D721Med (cell line): ENCODE measurements at places on chromosomes 6 and 20.

- DNase-seq: no peak
These were observed at the start of gene PSORS1C1 for GRCh38 chr6:31114541-31114878. TSS of gene PSORS1C1 (plus strand) at chr6:31114800. CDS start at chr6:31129633, 14,833 bp downstream.

DNA sequence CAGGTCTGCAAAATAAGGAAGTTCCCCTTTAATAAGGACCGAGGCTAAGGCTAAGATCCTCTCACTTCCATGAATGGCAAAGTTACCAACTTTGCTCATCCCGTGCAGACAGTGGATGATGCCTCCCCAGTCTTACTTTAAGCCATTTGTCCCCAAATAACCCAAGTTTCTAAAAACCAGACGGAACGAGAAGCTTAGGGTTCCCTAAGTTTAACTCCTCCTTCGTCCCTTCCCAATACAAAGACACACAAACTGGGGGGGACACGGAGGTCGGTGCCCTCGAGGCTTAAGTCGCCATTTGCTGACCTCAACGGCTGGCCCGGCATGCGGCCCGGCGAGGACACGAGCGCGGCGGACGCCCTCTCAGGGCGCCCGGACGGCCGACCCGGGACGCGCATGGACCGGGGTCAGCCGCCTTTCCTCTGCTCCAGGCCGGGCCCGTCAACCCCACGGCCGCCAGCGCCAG, 527 bp downstream of the FBXO30 start:
- no peak for DNase-seq

DNA sequence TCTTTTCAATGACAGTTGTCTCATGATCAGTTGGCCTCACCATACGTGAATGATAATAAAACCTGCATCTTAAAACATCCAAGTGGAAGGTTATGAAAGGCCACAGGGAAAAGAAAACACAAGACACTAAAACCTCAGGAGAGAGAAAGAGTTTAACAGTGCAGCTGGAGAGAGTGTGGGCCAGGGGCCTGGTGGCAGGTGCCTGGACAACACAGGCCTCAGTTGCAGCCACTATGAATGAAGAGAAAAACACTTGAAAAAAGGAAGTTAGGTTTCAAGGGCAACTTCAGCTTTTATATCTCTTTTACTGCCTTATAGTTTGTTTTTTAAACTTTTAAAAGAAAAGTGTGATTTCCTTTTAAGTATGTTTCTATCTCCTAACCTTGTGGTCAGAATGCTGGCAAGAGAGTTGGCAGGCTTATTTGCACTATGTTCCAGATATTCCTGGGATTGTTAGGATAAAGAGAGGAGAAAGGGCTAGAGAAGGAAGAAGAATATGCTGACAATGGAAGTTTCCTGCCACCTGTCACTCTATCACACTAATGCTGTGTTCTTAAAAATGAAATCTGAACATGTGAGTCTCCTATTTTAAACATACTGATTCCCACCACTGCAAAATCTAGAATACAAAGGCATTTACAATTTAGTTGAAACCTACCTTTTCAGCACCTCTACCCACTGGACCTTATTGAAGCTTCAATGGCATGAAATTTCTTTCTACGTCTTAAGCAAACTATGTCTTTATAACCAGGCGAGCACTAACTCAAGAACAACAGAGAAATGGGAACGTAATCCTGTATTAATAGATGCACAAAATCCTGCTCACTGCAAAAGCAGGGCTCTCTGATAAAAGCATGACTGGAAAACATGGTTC, 222.4 kb downstream of the CD83 start:
- DNase-seq: no peak

DNA sequence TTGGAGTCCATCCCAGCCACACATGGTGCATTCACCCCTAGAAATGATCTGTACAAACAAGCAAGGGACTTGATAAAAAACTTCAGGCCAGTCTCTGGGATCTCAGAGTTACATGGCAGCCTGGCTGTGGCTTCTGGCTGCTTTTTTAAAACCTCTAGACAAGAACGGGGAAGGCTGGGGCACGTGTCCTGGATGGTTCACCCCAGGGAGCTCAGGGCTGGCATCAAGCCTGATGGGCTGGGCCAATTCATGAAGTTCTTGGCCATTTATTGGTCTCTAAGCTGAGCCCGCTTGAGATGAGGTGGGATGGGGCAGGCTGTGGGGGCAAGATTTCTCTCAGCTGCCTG, 10.4 kb upstream of the ZFAND3 start:
- no peak for DNase-seq

DNA sequence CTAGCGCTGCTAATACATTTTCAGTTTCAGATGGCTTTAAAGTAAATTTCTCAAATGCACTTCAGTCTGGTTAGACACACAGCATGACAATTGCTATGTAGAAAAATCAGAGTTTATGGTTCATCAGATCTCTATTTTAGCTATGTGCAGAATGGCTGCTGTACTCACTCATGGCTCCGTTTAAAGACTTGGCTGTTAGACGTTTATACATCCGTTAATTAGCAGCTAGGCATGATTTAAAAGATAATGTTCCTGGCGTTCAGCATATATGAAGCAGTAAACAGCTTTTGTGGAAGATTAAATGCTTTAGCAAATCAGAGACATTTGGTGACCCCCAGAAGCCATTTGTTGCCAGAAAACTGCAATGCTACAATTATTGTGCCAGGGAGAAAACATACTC, 350.0 kb upstream of the MANEA start:
- no peak for DNase-seq

- no peak for DNase-seq
These were observed 54.1 kb downstream of the PLAGL1 start for GRCh38 chr6:143953922-143954321.

- DNase-seq: no peak
These were observed 129.0 kb downstream of the PHACTR3 start for GRCh38 chr20:59733351-59733750.
